ENCODE measurements at places on chromosomes 7 and 10.

- DNase-seq, result no peak
Measured at GRCh38 chr10:28993056-28993455, 295.8 kb upstream of the LYZL1 start.

GRCh38 chr7:90239050-90239449, 5.9 kb upstream of the CFAP69 start:
- DNase-seq, result no peak

DNA sequence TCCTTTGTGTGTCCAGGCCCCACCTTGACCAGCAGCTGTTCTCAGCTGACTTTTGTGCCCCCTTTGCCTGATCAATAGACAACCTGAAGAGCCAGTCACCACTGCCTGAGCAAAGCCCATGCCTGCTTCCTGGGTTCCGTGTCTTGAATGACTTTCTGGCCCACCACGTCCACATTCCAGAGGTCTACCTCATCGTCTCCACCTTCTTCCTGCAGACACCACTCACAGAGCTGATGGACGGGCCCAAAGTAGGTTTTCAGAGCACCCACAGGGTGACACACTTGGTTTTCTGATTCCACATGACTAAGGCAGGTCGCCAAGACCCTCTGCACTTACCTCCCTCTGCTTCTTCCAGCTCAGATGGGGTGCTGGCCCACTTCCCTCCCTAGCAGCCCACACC, 126.8 kb downstream of the WDFY4 start:
- DNase-seq, result no peak

DNA sequence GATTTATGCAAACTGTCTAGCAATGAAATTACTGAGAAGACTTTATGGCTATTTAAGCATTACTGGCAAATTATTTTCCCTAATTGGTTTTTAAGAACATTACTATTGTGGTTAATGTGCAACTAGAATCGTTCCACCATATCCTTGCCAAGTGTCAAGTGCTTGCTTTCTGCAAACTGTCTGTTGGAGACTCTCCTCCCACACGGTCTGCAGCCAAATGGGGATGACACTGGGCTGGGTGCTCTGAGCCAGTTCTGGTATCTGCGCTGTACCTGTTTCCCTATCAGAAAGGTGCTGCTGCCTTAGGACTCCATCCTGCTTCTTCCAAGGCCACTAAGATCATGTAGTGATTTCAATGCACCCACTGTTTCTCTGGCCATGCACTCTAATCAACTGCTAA, 110.4 kb downstream of the RAMP3 start:
- DNase-seq, result no peak

GRCh38 chr7:8386926-8387550, 46.4 kb upstream of the NXPH1 start:
- DNase-seq, result no peak

DNA sequence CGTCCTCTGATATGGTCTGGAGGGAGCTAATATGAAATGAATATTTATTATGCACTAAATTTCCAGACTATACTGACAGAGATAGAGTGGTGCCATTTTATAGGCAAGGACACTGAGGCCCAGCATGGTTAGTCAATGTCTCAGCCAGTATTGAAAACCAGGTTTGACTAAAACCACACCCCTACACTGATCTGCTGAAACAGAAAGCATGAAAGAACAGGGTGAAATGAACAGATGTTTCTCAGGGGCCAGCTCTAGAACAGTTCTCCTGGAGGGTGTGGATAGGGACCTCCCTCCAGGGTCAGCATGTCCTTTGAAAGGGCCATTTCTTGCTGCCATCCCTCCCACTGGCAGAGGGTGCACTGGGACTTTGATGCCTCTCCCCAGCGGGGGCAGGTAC, 700.5 kb downstream of the GRID1 start:
- DNase-seq, result no peak

GRCh38 chr10:17427666-17428350, 26.6 kb downstream of the ST8SIA6 start:
- DNase-seq, result no peak

GRCh38 chr7:67022511-67022910, 25.9 kb downstream of the TYW1 start:
- DNase-seq, result peak; percentile 32

GRCh38 chr10:7986851-7987250, 67.6 kb upstream of the GATA3 start:
- no peak for DNase-seq

- no peak for DNase-seq
Measured at GRCh38 chr10:3072641-3073360, 5.5 kb downstream of the PFKP start.

- peak; percentile 27 for DNase-seq
Measured at GRCh38 chr10:103852856-103853255, 2.5 kb downstream of the SH3PXD2A start.

GRCh38 chr7:79401254-79401653, 52.2 kb downstream of the MAGI2 start:
- no peak for DNase-seq

GRCh38 chr7:13042605-13043236, 355.3 kb downstream of the ARL4A start:
- DNase-seq, result no peak

- no peak for DNase-seq
Measured at GRCh38 chr10:70567603-70568002, 34.9 kb downstream of the PRF1 start.

- no peak for DNase-seq
Measured at GRCh38 chr10:5478694-5479305, 20.6 kb downstream of the CALML5 start.

- no peak for DNase-seq
Measured at GRCh38 chr7:18315241-18315640, 180.3 kb upstream of the HDAC9 start.

GRCh38 chr7:157762824-157763223, 426.0 kb downstream of the DNAJB6 start:
- DNase-seq, result no peak

GRCh38 chr10:66964946-66965345, 39.1 kb downstream of the LRRTM3 start:
- no peak for DNase-seq

DNA sequence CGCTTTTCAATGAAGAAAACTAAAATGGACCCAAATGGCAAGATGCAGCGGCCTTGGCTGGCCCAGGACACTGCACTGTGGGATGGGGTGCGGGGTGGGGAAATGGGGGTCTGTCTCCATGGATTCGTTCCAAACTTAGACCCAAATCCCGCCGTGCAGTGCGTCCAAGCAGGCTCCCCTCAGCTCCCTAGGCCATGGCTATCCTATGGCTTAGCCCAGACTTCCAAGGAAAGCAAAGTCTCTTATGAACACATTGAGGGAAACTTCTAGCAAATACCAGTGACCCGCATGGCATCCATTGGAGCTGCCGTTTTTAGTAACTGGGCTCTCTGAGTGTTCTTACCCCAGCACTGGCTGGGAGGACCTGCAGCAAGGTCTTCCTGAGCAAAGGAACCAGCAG, 122.5 kb downstream of the EBF3 start:
- no peak for DNase-seq

- no peak for DNase-seq
Measured at GRCh38 chr10:130834170-130834569, 477.4 kb downstream of the TCERG1L start.
